Activated CD4-positive, alpha-beta T cell treated with anti-CD3 and anti-CD28 coated beads, Interleukin-10, Interleukin-2, amounts not matched to agents 100 ng/mL and 50 ng/mL, durations not matched to agents 16 hours and 8 hours (primary cell): ENCODE measurements at places on chromosomes 1 and 21.
A peak's percentile ranks its signal among the peaks of the same experiment; 100 is the strongest.

DNA sequence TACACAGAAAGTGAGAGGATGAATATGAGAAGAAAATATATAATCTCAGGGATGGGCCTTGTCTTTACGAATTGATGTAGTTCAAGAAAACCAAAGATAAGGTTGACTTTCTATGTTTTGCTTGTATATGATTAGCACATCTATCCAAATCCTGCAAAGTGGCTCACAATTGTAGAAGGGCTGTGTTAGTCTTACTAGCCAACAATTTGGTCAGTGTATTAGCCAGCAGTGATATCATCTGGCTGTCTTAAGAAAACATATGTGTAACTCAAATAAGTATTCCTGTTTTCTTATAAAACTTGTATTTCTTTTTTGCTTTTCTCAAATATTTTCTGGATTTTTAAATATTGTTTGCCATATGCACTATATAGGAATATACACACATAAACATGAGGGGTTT is 5.5 kb downstream of the SDCCAG8 start:
- DNase-seq = no peak

DNA sequence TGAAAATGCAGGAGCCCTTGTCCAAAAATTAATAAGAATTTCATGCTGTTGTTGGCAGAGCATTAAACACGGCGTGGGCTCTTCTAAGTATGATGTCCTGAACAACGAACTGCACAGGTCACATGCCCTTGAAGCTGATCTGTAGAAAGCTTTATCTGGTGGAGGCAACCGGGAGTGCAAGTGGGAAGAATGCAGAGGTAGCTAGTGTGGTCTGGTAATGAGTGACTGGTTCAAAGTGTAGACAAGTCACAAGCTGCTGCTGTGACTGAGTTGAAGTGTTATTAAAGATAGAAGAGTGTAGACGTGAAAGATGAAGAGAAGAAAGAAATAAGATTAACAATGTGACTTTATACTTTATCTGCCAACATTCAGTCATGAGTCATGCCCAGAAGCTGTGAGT is 361.9 kb downstream of the TTLL7 start:
- DNase-seq = no peak

DNA sequence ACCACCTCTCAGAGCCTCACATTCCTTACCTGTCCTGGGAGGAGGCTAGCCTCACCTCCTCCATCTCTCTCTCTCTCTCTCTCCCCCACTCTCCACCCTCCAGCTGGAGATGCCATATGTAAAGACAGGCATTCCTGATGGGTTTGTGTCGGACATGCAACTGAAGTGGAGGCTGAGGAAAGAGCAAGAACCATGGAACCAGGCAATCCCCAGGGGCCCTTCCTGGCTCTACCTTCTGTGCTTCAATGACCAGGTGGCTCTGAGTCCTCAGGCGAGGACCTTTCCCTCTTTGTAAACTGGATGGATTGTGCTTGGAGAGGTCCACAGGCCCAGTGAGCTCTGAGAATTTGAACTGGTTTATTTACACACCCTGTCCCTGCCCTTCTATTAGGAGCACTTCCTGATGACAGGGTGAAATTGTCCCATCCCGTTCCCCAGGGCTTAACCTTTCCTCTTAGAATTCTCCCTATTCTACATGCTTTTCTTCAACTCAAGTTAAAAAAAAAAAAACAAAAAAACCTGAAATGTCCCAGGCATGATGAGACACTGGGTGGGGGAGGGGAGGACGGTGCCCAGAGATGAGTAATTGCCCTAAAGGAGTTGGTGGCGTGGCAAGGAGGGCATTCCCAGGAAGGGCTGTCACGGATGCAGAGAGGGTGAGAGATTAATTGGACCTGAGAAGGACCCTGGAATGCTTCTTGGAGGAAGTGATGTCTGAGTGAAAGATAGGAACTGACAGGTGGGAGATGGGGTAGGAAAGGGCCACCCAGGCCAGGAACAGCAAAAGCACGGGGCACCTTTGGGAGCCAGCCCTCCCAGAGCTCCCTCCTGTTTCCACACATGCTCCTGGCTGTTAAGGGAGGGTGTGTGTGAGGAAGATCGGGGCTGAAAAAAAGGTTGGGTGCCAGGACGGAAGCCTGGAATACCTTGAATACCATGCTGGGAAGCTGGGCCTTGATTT is 50.2 kb upstream of the WASF2 start:
- DNase-seq = no peak

DNA sequence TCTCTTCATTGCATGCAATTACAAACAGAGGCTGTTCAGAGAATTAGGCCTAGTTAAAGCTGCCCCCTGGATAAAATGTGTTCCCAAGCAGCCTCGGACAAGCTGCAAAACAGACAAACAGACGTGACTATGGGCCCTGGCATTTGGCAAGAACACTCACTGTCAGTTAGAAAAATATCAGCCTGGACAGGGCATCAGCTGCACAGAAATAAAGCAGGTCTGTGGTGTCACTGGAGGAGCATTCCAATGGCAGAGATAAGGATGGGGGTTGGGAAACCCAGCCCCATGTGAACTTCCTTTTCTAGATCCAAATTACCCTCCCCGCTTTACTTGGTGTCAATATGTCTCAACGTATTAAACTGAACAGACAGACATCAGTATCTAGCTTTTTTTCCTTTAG is 177.1 kb downstream of the GPATCH2 start:
- no peak for DNase-seq

- peak; percentile 57 for DNase-seq
Observed at GRCh38 chr1:13749543-13750341, 49.8 kb downstream of the PRDM2 start.

DNA sequence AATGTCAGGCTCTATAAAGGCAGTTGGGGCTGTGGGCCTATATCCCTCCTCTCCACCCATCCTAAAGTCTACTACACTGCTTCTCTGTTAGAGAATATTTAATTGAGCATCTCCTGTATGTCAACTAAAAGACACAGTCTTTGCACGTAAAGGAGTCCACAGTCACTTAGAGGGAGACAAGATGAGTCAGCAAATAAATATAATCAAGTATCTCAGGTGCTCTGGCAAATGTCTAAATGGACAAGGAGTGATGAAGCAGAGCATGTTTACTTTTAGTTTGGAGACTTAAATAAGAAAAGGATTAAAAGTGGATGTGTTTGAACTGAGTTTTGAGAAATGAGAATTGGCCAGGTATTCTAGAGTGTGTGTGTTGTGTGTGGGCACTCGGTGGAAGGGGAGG is 41.8 kb upstream of the RAP1A start:
- no peak for DNase-seq

- DNase-seq = peak; percentile 84
Observed at GRCh38 chr1:235910357-235911299, 43.9 kb upstream of the LYST start.

DNA sequence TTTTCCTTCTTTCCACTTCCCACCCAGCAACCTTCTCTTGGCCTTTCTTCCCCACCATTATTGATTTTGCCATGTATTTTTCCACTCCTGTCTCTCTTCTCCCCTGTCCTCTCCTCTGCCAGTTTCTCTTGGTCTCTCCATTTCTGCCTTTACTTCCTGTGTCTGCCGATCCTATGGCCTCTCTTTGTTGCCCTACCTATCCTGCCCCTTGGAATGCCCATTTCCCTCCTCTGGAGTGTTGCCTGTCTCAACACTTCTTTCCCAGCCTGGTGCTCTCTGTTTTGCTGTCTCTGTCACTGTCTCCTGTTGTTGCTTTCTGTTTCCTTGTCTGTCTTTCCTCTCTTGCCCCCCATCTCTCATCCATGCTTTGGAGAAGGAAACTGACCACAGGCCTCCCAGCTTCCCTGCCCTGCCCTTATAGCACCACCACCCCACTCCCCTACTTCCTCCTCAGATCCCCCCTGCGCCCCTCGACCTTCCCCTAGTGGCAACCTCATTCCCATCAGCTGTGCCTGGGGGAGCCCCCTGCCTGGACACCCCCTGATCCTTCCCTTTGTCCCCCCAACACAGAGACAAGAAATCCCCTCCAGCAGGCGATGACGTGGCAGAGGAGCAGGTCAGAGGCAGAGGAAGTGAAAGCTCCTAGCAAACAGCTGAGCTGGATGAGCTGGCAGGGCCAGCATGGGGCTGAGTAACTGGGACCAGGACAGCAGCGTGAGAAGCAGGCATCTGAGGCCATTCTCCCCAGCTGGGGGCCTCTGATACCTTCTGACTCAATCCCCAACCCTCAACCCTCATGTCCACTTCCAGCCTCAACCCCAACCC is 6.6 kb upstream of the ETV3L start:
- peak; percentile 62 for DNase-seq

- no peak for DNase-seq
Observed at GRCh38 chr1:83596331-83596730, 402.6 kb downstream of the TTLL7 start.

DNA sequence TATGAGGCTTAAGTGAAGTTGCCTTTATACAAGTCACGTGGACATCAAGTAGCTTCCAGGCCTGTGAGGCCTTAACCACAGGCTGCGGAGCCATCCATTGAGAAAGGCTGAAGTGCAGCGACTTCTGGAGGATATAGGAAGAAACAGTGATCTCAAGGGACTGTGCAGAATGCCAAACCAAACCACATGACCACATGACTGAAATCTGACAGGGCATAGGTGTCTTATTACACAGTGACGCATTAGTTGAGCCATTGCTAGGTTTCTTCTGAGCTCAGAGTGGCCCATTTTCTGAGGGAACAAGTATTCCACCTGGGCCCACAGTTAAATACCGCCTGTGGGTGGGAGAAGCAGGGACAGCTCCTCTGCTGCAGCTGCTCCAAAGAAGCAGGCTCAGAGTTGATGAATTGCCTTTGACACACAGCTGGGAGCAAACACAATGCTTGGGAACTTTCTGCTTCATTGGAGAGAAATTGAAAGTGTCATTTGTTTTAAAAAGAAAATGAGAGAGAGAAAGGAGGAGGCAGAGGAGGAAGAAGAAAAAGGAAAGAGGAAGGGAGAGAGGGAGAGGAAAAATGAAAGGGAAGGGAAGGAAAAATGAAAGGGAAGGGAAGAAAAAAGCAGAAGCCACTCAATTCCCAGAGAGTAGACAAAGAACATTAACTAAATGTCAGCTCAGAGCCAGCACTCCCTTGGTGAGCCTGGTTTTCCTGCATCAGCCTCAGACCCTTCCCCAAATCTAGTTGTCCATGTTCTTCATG is 94.4 kb downstream of the COLGALT2 start:
- no peak for DNase-seq

DNA sequence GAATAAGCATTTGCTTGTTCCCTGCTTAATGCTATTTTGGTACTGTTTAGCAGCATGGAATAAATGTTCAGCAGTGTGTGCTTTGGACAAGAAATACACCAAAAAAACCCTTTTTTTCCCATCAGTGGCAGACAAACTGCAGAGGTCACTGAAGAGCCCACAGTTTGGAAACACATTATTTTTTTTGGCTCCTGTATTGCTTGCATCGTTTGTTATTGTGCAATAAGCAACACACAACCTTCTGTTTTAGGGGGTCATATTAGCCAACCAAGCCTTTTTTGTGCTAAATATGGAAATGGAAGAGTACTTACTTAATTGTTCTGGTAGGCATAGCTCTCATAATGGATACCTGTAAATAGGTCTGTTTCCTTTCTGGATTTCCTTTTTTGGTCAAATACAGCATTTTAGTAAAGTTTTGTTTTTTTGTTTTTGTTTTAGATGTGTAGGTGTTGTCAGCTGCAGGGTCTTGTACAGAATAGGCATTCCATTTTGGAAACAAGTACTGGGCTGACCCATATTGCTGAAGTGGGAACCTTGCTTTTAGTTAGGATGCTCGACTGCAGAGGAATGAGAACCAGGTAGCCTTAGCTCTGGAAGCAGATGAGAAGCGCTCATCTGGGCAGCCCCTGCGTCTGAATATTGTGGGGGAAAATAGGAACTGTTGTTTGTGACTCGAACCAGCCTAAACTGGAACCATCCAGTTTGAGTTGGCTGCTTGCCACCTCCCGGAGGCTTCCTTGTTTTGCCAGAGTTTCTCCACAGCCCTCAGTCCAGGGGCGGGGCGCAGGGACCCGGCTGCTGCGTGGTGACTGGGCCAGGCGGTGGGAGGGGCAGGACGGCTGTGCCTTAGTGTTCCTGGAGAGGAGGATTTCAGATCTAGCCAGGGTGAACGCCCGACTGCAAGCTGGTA is 38.4 kb downstream of the SPEN start:
- peak; percentile 8 for DNase-seq

DNA sequence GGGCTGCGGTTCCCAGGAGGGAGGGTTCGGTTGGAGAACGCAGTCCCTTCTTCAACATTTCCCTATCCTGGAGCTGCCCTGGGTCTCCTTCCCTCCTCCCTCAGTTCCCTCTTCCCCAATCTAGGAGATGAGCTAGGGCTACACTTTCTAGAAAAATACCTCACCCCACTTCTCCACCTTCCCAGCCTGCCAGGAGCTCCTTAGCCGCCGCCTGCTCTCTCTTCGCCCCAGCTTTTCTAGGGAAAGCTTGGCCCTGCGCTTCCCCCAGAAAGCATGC is 488 bp upstream of the ADAMTS1 start:
- no peak for DNase-seq

GRCh38 chr1:43994794-43995790 is 3.7 kb downstream of the CCDC24 start:
- peak; percentile 30 for DNase-seq

DNA sequence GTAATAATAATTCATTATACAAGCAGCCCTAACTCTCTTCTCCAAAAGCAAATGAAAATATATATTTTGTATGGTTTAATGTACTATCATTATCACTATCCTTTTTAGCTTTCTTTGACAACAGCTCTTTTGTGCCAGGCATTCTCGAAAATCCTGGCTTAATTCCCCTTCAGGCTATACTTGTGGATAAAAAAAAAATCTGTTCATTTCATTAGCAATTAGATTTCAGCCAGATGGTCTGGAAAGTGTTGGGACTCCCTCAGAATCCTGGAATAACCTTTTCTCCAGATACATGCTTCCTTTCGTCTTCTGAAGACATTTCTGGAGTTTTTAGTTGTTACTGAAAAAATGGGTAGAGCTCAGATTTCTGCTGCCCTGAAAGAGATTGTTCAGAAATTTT is 83.4 kb upstream of the PLPPR4 start:
- DNase-seq = no peak

DNA sequence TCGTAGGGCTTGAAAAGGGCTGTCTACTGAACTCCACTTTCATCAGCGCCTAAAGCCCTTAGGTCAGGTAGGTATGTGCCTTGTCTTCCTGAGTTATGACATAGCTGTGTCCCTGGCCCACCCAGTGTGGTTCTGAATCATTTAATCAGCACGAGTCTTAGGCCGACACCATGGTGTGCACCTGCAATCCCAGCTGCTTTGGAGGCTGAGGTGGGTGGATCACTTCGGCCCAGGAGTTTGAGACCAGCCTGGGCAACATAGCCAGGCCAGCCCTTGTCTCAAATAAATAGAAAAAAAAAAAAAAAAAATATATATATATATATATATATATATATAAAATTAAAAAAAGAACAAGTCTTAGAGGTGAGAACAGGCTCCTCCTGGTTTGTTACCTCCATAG is 15.8 kb downstream of the LRRC71 start:
- no peak for DNase-seq

- no peak for DNase-seq
Observed at GRCh38 chr21:44518686-44519085, 21.3 kb downstream of the KRTAP10-1 start.

- no peak for DNase-seq
Observed at GRCh38 chr1:221644145-221644448, 97.8 kb downstream of the DUSP10 start.
